Activated CD4-positive, alpha-beta T cell treated with anti-CD3 and anti-CD28 coated beads, Interleukin-2, amount 10 ng/mL, durations not matched to agents 24 days and 14 days (primary cell): ENCODE measurements at places on chromosomes 5 and 9. TPM values are rescaled to one million over a fixed set of nuclear protein-coding genes. Genes with fewer than 3 reads are reported as not detected.
A peak's percentile ranks its signal among the peaks of the same experiment; 100 is the strongest.

DNA sequence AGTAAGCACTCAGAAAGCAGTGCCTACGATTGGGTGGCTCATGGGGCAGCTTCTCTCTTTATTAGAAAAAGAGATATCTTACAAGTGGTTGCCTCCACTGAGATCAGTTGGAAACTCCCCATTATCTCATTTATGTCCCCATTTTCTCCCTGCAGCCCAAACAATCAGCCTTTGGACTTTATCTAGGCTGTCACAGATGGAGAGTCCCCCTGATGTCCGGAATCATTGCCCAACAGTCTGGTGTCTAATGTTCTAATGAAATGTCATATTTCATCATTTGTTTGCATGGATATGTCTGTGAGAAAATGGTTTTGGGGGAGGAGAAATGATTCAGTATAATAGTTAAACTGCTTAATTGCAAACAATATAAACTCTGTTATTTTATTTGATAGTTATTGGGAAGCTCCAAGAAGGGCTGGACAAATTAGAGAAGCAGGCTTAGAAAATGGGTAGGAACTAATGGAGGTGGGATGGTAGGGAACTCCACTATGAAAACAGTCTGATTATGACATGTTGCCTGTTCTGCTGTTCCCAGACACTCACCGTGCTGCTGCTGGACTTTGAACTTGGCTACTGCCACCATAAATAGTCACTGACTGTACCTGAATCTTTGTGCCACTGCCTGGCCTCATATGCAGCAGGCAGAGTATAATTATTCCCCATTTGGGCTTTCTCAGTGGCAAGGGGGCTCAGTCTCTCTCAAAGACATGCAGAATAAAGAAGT lies 38.3 kb upstream of the SMAD5 start:
- no peaks in the 10 kb centered on the region for H3K36me3 ChIP-seq
- H3K4me1 ChIP-seq = no peaks in the 10 kb centered on the region
- no peak overlapping the region for H3K27ac ChIP-seq
- peaks cover 19% of the 10 kb centered on the region for H3K27me3 ChIP-seq

GRCh38 chr9:101536351-101536750 lies 2.7 kb downstream of the RNF20 start:
- peaks cover 10% of the 10 kb centered on the region for H3K36me3 ChIP-seq
- H3K27me3 ChIP-seq = no peaks in the 10 kb centered on the region

DNA sequence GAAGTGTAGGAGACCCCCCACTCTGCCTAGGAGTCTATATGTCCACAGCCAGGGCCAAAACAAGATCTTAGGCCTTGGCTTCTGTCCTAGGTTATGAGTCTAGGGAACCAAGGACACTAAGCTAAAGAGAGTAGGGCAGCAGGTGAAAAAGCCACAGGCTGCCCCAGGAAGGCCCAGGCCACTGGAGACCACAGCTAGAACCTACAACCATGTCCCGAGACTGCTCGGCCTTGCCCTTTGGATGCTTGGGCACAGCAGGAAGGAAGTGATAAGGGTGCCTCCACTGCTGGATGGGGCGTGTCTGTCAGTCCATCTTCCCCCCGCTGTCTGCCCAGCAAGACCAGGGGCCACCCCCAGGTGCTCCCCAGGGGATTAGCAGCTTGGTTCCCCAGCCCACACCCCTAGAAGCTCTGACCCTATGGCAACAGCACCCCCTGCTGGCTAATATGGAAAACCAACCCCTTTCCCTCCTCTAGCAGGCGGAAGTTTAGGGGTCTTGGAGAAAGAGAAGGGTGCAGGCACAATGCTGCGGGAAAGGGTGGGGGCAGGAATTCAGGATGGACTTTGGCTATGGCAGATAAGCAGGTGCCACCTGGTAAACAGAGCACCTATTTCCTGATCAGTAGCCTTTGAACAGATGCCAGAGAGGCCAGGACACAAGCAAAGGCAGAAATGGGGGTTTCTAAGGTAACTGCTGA lies 10.5 kb upstream of the IRF1 start:
- peaks cover 2% of the 10 kb centered on the region for H3K27me3 ChIP-seq
- peak overlapping the region; percentile 65 for H3K27ac ChIP-seq
- no peaks in the 10 kb centered on the region for H3K36me3 ChIP-seq
- H3K4me3 ChIP-seq = no peak overlapping the region
- DNase-seq = peak; percentile 92

- peaks cover 46% of the 10 kb centered on the region for H3K27me3 ChIP-seq
- peak within 1 kb of the TSS; percentile 85 for H3K4me3 ChIP-seq
- DNase-seq = peak; percentile 98
- peak within 1 kb of the TSS; percentile 76 for H3K27ac ChIP-seq
Observed at GRCh38 chr9:127611899-127612790, at the start of gene STXBP1. STXBP1 (plus strand) TSS chr9:127612277; CDS start chr9:127612404, 127 bp downstream.

Gene OR2S2
- not detected in 2 replicates for total RNA-seq

DNA sequence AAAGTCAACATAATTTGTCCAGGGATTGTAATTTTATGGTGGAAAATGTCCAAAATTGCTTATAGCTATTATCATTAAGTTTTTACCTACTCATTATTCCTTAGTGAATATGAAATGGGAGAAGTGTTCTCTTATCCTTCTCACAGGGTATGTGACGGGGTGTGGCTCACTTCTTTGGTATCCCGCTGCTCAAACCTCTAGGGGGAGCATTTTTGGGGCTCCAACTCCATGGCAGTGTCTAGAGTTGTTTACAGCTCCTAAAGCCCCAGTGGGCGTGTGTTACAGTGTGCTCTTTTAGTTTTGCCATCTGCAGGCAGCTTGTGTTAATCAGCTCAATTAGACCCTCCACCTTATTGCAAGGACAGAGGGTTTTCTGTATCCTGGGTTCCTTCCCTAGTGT lies 89.4 kb downstream of the CDKN2A start:
- no peaks in the 10 kb centered on the region for H3K27me3 ChIP-seq
- H3K36me3 ChIP-seq = peaks cover 13% of the 10 kb centered on the region
- H3K27ac ChIP-seq = no peak overlapping the region
- no peak for DNase-seq
- peaks cover 2% of the 10 kb centered on the region for H3K4me1 ChIP-seq

Gene PPP2R2B
- total RNA-seq = 0.12 TPM in 1 of 2 replicates, not detected in the other

DNA sequence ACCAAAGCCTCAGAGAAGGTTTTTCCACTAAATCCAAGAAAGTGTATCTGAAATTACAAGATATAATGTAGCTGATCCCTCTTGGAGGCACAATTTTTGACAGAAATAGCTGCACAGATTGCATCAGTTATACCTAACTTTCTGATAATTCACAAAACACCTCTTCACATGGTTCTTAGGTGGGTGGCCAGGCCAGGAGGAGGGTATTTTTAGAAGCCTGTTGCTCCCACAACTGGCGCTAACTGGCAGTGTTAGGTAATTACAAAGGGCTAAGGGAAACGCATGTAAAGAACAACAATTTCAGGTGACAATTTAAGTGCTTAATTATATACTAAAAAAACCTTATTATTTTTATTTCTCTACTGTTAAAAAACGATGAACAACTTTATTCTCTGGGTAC lies 247.9 kb downstream of the BNC2 start:
- H3K27ac ChIP-seq = no peak overlapping the region
- no peaks in the 10 kb centered on the region for H3K27me3 ChIP-seq
- no peaks in the 10 kb centered on the region for H3K36me3 ChIP-seq
- DNase-seq = no peak
- H3K4me3 ChIP-seq = no peak overlapping the region

Gene ITGA1
- 1.6 and 2.2 TPM in 2 replicates for total RNA-seq

GRCh38 chr5:112417931-112418658 lies 982 bp downstream of the EPB41L4A start:
- H3K27me3 ChIP-seq = peaks cover 67% of the 10 kb centered on the region
- H3K27ac ChIP-seq = peak overlapping the region; percentile 26
- H3K4me3 ChIP-seq = peak overlapping the region; percentile 82
- DNase-seq = peak; percentile 85
- no peaks in the 10 kb centered on the region for H3K36me3 ChIP-seq

Gene FOXD4L6
- total RNA-seq = not detected in 2 replicates

DNA sequence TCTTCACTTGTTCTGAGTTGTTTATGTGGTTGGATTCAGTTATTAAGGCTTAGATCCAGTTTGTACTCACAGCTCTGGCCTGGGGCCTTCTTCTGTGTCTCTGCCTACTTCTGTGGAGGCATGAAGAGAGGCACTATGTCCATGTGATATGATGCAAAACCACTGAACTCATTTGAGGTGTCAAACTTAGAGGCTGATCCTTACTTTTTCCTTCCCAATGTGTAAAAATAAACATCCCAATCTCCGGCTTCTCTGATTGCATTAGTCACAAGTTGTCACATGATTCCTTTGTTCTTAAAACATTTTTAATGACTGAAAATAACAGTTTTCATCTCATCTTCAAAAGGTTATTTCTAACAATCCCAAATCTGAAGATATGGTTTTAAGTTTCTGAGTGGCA lies 276.0 kb upstream of the RGMB start:
- DNase-seq = no peak
- H3K27me3 ChIP-seq = peaks cover 4% of the 10 kb centered on the region

GRCh38 chr9:134378901-134379338 lies 52.7 kb downstream of the RXRA start:
- H3K36me3 ChIP-seq = no peaks in the 10 kb centered on the region
- DNase-seq = no peak
- H3K4me1 ChIP-seq = peaks cover 10% of the 10 kb centered on the region
- no peak overlapping the region for H3K27ac ChIP-seq

Gene ZNF618
- total RNA-seq = 0.14 and 0.19 TPM in 2 replicates

- DNase-seq = no peak
- H3K27ac ChIP-seq = no peak overlapping the region
- H3K36me3 ChIP-seq = no peaks in the 10 kb centered on the region
Observed at GRCh38 chr5:73709536-73710129, 83.6 kb downstream of the ARHGEF28 start.

DNA sequence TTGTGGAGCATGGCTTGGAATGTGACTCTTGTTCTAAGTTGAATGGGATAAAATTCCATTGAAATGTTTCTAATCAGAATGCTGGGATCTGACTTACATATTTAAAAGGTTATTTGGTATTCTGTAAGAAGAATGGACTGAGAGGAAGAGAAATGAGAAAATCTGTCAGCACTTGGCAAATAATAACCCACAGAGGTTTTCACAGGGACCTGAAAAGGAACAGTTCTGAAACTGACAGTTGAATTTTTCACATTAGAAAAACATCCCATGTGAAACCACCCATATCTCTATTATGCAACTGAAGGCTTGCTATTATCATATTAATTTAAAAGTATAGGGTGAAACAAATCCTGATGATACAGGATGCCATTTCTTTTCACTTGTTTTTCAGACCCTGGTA lies 302.7 kb downstream of the EPB41L4A start:
- H3K4me3 ChIP-seq = no peak overlapping the region
- H3K4me1 ChIP-seq = no peaks in the 10 kb centered on the region
- H3K27me3 ChIP-seq = peaks cover 15% of the 10 kb centered on the region

DNA sequence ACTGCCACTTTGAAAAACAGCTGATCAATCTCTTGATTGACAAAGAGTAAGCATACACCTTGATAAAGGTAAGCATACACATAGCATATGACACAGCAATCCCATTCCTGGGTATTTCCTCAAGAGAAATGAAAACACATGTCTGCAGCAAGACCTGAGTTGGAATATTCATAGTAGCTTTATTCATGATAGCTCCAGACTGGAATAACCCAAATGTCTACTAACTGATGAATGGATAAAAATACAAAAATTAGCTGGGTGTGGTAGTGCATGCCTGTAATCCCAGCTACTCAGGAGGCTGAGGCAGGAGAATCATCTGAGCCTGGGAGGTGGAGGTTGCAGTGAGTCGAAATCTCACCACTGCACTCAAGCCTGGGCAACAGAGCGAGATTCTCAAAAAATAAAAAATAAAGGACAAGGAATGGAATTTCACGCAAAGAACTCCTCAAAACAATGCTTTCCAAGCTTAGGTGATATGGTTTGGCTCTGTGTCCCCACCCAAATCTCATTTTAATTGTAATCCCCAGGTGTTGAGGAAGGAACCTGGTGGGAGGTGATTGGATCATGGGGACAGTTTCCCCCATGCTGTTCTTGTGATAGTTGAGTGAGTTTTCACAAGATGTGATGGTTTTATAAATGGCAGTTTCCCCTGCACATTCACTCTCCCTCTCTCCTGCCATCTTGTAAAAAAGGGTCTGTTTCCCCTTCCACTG lies 41.1 kb upstream of the LHFPL2 start:
- H3K27ac ChIP-seq = no peak overlapping the region
- H3K4me3 ChIP-seq = no peak overlapping the region
- no peaks in the 10 kb centered on the region for H3K4me1 ChIP-seq
- no peak for DNase-seq
- H3K27me3 ChIP-seq = peaks cover 2% of the 10 kb centered on the region

Gene SLC25A48
- total RNA-seq = not detected in 2 replicates

GRCh38 chr5:138641547-138642298 lies 66.5 kb upstream of the HSPA9 start:
- peaks cover 74% of the 10 kb centered on the region for H3K27me3 ChIP-seq
- no peaks in the 10 kb centered on the region for H3K36me3 ChIP-seq
- peaks cover 2% of the 10 kb centered on the region for H3K4me1 ChIP-seq
- H3K4me3 ChIP-seq = no peak overlapping the region

DNA sequence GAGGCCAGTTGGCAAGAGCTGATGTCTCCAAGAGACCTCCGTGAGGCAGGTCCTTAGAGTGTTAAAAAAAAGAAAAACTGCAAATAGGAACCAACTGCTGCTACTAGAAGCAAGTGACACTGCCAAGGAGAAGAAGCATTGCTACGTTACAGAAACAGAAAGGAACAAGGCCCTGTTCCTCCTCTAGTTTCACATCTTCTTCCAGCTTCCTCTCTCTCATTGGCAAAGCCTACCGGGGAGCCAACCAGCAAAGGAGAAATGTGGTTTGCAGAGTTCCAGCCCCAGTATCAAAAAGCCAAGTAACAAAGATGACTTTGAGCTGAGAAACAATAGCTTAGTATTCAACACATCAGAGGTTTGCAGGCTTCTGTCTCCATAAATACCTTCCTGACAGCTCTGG lies 145.9 kb downstream of the PRELID2 start:
- H3K27ac ChIP-seq = no peak overlapping the region
- no peaks in the 10 kb centered on the region for H3K27me3 ChIP-seq
- no peak for DNase-seq

DNA sequence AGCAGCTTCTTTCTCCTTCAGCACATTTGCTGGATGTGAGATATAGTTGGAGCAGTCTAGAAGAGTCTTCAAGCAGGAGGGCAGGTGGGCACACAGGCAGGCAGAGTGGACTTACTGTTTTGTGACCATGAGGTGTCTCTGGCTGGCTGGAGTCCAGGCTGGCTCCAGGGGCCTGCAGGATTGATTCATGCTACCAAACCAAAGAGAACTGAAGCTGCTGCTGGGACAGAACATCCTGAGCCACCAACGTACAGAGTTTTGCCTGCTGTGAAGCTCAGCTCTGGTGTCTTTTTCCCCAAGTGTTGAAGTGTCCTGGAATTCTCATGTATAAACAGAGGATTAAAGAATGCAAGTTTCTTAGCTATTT lies 45.7 kb downstream of the CYSTM1 start:
- H3K36me3 ChIP-seq = no peaks in the 10 kb centered on the region
- no peaks in the 10 kb centered on the region for H3K27me3 ChIP-seq
- no peak for DNase-seq
- peaks cover 20% of the 10 kb centered on the region for H3K4me1 ChIP-seq
